ENCODE measurements at places on chromosomes 13 and 19.

GRCh38 chr19:13869281-13869680, 7.7 kb upstream of the NANOS3 start:
- no peak for DNase-seq

DNA sequence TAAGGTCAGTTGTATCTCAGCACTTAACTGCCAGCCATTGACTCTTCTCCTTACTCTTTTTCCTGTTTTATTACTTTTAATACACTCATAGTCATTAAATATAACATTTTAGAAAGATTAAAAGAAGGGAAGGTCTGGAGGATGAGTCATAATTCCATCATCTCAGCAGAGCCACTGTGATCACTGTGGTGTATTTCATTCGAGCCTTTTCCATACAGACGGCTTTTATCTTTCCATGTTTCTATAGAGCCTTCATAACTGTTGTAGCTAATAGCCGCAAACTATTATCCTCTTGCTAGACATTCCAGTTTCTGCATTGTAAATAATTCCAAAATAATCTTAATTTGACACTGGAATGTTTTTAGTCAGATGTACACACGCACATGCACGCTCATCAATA, 4.7 kb upstream of the FLT1 start:
- DNase-seq = no peak

- peak; percentile 40 for DNase-seq
Measured at GRCh38 chr13:25286308-25286968, 850 bp downstream of the MTMR6 start.

- DNase-seq = no peak
Measured at GRCh38 chr13:44160591-44161191, 212.9 kb upstream of the SERP2 start.

DNA sequence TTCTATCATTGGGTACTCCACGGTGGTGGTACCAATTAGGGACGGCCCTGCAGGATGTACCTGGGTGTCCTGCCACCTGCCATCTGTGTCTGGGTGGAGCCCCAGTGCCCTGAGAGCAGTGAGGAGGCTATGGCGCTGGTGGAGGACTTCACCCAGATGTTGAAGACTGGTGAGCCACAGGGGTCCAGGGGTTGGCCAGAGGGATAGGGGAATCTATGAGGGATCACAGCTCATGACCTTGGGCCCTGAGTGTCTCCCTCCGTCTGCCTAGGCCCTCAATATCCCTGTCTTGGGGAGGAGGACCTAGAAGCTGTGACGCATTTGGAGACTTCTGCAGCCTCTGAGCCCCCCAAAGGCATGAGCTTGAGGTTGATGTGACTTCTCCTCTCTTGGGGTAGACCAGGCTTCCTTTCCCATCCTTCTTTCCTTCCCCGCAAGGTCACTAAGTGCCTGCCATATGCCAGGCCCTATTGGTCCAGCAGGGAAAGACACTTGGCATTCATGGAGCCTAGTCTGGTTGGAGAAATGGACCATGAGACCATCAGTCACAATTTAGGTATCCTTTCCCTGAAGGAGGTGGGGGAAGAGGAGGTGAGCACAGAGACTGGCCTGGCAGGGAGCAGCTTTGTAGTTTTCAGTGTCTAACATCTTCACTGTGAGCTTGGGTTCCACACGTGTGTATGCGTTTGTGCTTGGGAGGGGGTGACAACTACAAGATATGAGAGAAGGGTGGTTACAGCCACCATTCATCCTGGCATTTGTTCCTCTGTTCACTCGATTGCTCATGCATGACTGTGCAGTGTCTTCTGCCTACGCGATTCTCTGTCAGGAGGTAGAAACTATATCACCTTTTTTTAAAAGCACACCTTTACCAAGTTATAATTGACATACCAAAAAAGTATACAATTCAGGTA, 5.1 kb upstream of the MZF1 start:
- DNase-seq = no peak

DNA sequence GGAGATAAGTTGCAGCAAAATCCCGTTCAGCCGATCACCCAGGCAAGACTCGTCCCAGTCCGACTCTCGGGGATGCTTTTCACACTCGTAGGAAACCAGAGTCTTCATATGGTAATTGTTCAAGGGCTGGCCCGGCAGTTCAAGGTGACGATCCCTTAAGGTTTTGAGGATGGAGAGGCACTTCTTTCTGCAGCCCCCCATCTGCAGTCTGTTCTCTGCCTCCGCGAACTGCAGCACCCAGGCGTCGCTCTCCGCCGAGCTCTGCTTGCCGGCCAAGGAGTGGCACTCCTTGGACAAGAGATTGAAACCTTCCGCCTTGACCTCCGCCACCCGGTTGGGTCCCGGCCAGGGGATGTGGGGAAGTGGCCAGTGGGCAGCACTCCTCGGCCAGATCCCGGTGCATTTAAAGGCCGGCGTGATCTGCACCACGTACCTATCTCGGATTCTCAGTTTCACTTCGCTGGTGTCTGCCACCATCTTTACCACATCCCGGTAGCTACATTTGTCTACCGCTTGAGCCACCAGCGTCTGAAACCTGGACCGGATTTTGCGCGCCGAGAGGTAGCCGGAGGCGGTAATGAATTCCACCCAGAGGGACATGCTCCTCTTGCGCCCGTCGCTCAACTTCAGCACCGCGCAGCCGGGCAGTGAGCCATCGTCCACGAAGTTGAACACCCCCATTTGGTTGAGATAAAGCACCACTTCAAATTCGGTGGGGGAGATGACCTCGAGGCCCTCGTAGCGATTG, 1.1 kb downstream of the MAB21L1 start:
- peak; percentile 21 for DNase-seq

DNA sequence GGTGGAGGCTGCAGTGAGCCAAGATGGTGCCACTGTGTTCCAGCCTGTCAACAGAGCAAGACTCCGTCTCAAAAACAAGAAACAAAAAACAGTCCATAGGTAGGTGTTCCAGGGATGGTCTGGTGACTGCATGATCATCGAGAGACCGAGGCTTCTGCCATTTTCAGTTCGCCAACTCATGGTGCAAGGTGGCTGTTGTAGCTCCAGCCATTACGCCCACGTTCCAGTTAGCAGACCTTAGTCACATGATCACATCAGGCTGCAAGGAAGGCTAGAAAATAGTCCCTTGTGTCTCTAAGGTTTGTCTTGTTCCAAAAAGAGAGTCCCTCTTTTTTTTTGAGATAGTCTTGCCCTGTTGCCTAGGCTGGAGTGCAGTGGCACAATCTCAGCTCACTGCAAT, 3.1 kb upstream of the CLASRP start:
- no peak for DNase-seq

DNA sequence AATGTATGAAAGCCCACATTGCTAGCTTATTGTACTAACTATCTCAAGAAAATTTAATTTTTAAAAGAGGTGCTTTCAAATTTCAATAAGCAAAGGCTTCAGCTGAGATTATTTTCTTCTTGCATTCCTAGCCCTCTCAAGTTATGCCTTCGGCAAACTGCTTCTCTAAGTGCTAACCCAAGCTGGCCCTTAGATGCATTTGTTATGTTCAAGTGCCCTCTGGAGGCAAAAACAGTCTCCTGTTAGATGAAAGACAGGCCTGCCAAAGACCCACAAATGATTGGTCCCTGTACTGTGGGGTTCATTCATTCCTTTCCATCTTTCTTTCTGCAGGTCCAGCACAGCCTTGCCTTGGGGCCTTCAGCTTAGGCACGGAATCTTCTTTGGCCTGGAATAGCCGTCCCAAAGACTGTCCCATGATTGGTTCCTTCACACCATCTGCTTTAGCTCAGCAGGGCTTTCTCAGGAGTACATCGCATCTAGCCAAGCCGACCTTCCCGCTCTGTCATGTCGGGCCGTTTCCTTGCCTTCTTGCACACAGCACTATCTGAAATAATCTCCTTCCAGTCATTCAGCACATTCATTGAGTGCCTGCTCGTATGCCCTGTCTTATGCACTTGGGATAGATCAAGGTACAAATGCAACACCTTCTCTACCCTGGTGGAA, 26.4 kb upstream of the TPTE2 start:
- peak; percentile 64 for DNase-seq

DNA sequence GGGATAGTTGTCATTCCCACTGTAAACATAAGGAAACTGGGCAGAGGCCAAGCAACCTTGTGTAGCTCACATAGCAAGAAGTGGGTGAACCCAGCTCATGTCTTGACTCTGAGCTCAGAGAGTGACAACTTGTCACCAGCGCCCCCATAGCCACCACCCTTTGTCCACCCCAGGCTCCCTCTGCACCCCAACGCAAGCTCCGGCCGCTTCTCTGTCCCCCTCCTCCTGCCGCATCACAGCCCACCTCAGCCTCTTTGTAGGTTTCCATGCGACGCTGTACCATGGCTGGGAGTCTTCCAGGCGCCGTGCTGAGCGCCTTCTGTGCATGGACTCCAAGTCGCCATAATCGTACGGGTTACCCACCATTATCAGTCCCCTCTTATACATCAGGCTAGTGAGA, 3.3 kb downstream of the GP6 start:
- DNase-seq = no peak

DNA sequence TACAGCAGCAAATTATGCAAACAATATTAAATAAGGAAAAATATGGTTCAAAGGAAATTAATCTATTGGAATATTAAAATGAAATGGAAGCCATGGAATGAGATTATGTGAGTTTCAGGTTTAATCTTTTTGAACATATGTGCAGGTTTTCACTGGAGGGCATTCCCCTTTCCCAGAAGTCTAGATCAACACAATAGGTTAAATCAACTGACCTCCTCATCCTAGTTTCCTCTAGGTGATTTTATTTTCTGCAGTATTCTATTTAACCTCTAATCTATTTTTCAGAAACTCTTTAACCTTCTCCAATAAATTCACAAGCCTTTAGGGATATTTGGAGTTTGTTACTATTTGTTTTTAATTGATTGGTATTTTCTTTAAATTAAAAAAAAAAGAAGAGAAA, 2657.6 kb upstream of the PCDH20 start:
- no peak for DNase-seq

DNA sequence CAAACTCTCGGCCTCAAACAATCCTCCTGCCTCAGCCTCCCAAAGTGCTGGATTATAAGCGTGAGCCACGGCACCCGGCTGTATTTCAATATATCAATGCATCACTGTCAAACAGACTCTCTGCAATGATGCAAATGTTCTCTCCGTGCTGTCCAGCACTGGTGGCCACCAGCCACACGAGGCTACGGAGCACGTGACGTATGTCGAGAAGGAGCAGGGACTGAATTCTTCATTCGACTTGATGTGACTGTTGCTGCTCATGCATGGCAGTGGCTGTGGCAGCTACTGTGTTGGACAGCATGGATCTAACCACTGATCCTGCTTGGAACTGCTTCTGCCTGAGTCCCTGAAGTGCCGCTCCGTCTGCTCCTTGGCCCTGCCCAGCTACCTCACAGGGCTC, 9.8 kb downstream of the LRRC4B start:
- DNase-seq = no peak

- no peak for DNase-seq
Measured at GRCh38 chr13:26179344-26179743, 42.8 kb downstream of the RNF6 start.

GRCh38 chr13:55569082-55569481, 1571.6 kb upstream of the PRR20A start:
- DNase-seq = no peak

DNA sequence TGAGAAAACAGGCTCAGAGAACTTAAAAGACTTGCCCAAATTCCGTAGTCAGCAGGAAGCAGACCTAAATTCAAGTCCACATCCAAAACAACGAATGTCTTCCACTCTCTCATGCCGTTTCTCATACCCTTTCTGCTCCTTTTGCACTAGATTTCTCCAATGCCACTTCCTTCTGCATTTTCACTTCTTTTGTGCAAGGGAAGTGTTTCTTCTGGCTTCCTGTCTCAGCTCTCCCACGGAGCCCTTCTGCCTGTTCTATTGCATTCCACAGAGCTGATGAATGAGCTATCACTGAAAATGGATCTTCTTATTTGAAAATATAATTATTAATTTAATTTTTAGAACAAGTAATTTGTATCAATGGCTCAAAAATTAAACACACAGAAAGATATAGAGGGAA, 56.1 kb upstream of the STK24 start:
- no peak for DNase-seq

DNA sequence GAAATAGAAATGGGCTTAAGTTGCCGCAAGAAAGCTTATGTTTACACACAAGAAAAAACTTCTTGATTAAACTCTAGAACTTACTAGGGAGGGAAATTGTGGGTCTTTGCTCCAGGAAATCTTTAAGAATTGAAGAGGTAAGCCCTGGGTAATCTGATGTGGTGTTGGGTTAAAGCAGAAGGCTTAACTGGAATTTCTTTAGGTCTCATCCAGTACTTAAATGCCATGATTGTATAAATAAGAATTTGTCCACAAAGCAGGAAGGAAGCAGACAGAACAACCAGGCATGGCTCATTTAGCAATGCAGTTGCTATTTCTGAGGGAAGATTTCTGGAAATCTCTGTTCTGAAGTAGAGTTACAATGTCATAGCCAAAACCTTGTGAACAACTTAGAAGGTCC, 360.4 kb downstream of the KLF5 start:
- DNase-seq = no peak

DNA sequence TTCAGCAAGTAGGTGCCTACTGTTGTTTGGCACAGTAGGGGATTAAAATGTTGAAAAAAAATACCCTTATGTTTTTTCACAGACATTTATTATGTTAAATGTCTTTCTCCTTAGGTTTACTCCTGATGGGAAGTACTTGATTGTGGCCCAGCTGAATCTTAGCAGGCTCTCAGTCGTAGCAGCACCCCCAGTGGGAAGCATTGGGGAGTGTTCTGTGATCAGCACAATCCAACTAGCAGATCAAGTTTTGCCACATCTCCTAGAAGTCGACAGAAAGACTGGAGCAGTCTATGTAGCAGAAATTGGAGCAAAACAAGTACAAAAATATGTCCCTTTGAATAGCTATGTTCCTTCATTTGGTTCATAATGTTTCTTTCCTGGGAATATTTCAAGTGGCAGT, 9.3 kb downstream of the NHLRC3 start:
- DNase-seq = no peak

- no peak for DNase-seq
Measured at GRCh38 chr13:30593001-30593400, 24.7 kb upstream of the USPL1 start.

GRCh38 chr13:78520425-78520824, 82.9 kb downstream of the POU4F1 start:
- DNase-seq = no peak

GRCh38 chr13:112846411-112847115, 122.5 kb upstream of the MCF2L start:
- DNase-seq = no peak

DNA sequence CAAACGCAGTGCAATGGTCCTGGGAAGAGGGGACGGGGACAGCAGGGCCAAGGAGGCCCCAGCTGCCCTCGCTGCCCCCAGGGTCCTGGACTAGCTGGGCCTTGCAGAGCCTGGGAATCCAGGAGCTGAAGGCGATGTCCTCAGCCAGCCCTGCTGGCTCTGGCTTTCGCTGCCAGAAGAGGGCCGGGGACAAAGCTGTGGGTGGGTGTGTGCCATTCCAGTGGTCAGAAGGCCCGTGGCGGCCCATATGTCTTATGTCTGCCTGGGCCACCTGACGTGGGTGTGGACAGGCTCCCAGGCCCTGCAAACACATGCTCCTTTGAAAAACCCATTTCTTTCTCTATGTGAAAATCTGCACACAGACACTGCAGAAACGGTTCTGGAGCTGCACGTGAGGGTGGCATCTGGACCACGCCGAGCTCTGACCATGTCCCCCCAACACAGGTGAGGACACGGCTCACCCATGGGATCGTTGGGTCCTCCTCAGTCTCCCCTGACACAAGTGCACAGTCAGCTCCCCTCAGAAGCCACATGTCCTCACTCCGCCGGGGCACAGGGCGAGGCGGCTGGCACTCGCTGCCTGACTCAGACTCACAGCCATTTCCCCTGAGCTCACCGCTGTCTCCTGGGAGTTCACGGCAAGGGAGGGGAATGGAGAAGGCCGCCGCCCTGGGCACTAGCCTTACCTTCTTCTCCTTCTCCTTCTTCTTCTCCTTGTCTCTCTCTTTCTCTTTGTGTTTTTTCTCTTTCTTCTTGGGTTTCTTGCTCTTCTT, 16.9 kb downstream of the IZUMO4 start:
- DNase-seq = no peak

Data from erythroblast (primary cell).